ENCODE measurements at places on chromosomes 12 and 14. TPM values are rescaled to one million over a fixed set of nuclear protein-coding genes. Genes with fewer than 3 reads are reported as not detected.
A peak's percentile ranks its signal among the peaks of the same experiment; 100 is the strongest.

The LIN7A gene
- total RNA-seq = 9.0 TPM

The RPAP3 gene
- 40.4 TPM for total RNA-seq

The CCDC85C gene
- total RNA-seq = 85.2 TPM

The ADAM21 gene
- total RNA-seq = 0.11 TPM

The SMIM41 gene
- total RNA-seq = not detected

DNA sequence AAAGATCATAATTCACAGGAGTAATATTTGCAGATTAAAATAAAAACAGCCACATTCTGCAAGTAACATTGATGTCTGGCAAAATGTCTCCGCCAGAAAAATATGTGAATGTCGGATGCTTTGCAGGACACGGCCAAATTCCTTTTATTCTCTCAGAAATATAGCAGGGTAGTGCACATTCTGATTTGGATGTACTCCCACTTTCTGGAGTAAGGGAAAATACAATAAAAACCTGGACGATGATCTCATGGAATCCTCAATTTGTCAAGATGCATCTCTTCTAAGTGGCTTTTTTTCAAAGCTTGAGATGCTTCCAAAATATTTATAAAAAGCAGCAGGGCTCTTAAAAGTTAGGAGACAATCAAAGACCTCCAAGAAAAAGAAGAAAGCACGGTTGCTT is 133.3 kb downstream of the TBX5 start:
- H3K27ac ChIP-seq = peak overlapping the region; percentile 8
- DNase-seq = no peak
- H3K36me3 ChIP-seq = no peaks in the 10 kb centered on the region
- H3K27me3 ChIP-seq = peaks cover 6% of the 10 kb centered on the region
- no peak overlapping the region for H3K4me3 ChIP-seq

DNA sequence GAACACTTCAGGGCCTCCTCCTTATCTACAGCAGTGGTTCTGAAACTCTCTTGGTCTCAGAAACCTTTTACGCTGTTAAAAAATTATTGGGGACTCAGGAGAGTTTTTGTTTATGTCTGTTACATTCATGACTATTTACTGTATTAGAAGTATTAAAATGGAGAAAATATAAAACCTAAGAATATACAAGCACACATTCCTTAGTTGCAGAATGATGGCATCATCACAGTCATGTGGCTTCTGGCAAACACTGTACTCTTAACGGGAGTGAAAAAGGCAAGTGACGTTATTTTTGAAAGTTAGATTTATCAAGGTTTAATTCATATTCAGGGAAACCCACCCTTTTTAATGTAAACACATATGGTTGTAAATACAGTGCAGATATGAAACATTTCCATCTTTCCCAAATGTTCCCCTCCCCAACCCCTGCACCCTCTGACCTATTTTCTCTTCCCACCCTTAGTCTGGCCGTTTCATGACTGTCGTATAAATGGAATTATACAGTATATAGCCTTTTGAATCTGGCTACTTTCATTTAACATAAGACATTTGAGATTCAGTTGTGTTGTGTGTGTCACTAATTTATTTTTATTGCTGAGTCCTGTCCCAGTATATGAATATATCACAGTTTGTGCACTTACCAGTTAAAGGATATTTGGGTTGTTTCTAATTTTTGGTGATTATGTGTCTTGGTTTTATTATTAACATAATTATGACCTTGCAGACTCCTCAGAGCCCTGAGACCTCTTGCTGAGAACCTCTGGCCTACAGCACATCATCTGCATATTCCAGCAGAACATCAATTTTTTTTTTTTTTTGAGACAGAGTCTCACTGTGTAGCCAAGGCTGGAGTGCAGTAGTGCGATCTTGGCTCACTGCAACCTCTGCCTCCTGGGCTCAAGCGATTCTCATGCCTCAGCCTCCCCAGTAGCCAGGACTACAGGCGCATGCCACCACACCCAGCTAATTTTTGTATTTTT is 457.0 kb downstream of the PCNX1 start:
- DNase-seq = no peak
- peaks cover 2% of the 10 kb centered on the region for H3K36me3 ChIP-seq
- H3K27ac ChIP-seq = peak overlapping the region; percentile 69
- H3K27me3 ChIP-seq = no peaks in the 10 kb centered on the region
- peaks cover 37% of the 10 kb centered on the region for H3K4me1 ChIP-seq
- H3K4me3 ChIP-seq = no peak overlapping the region

DNA sequence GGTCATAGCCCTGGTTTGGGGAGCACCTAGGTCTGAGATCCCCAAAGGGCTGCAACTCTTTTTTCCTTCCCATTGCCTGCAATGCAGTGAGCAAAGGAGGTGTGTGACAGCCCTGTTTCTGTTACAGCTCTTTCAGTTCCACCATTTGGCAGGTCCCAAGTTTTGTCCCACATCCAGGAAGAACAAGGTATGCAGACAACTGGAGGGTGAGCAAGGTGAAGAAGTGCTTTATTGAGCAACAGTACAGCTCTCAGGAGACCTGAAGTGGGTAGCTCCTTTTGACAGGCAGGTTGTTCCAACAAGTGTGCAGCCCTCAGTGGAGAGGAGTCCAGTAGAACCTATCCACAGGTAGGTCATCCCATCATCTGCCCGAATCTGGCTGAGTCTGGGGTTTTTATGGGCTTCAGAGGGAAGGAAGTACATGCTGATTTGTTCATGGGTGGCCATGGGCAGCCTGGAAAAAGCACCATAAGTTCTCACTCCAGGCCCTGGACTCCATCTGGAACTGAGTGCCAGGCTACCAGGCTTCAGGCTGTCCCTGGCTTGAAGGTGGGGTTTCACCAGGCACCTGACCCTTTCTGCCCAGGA is 62.8 kb upstream of the NAV3 start:
- no peak for DNase-seq
- no peaks in the 10 kb centered on the region for H3K27me3 ChIP-seq
- H3K36me3 ChIP-seq = no peaks in the 10 kb centered on the region

GRCh38 chr14:95889236-95889979 is 12.8 kb downstream of the TUNAR start:
- H3K4me1 ChIP-seq = no peaks in the 10 kb centered on the region
- H3K27ac ChIP-seq = no peak overlapping the region
- no peak for DNase-seq
- no peak overlapping the region for H3K4me3 ChIP-seq
- H3K36me3 ChIP-seq = no peaks in the 10 kb centered on the region
- H3K27me3 ChIP-seq = peaks cover 57% of the 10 kb centered on the region

GRCh38 chr12:107749083-107749482 is 11.9 kb downstream of the PRDM4 start:
- H3K27me3 ChIP-seq = no peaks in the 10 kb centered on the region
- no peaks in the 10 kb centered on the region for H3K4me1 ChIP-seq
- DNase-seq = no peak
- H3K27ac ChIP-seq = no peak overlapping the region

- H3K27ac ChIP-seq = no peak within 1 kb of the TSS
- peak within 1 kb of the TSS; percentile 64 for H3K4me3 ChIP-seq
- H3K27me3 ChIP-seq = peaks cover 26% of the 10 kb centered on the region
- no peaks in the 10 kb centered on the region for H3K36me3 ChIP-seq
- H3K4me1 ChIP-seq = peaks cover 50% of the 10 kb centered on the region
- DNase-seq = no peak
Observed at GRCh38 chr12:100794441-100795173, at the start of gene ANO4. ANO4 (plus strand) TSS chr12:100794776; CDS start chr12:100901786, 107,010 bp downstream.

GRCh38 chr14:89862856-89863255 is 91.7 kb downstream of the EFCAB11 start:
- H3K27me3 ChIP-seq = no peaks in the 10 kb centered on the region
- no peak for DNase-seq
- no peak overlapping the region for H3K27ac ChIP-seq
- H3K4me3 ChIP-seq = no peak overlapping the region
- peaks cover 6% of the 10 kb centered on the region for H3K4me1 ChIP-seq
- H3K36me3 ChIP-seq = peaks cover 5% of the 10 kb centered on the region

- H3K4me1 ChIP-seq = peaks cover 91% of the 10 kb centered on the region
- no peak overlapping the region for H3K4me3 ChIP-seq
- no peaks in the 10 kb centered on the region for H3K27me3 ChIP-seq
Observed at GRCh38 chr14:68686205-68686465, 106.7 kb downstream of the ZFP36L1 start.

GRCh38 chr12:69570545-69571399 is 14.5 kb upstream of the CCT2 start:
- H3K36me3 ChIP-seq = peaks cover 26% of the 10 kb centered on the region
- H3K27me3 ChIP-seq = no peaks in the 10 kb centered on the region
- H3K4me3 ChIP-seq = no peak overlapping the region
- no peaks in the 10 kb centered on the region for H3K4me1 ChIP-seq
